ENCODE measurements at places on chromosomes 4 and X.
A peak's percentile ranks its signal among the peaks of the same experiment; 100 is the strongest.

DNA sequence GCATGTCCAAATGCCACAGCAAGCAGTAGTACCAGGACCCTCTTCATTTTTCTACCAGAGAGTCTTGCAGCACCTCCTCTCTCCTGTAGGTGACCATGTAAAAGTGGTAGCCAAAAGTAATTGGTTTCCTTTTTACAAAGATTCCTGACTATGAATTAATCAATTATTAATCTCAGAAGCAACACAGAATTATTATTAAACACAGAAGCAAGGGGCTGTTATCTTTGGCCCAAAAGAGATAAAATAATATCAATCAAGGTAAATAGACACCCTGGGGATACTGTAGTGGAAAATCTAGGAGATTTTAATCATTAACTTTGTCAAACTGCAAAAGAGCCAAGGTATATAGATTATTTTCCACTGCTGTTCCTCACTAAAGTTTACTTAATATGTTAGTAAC is at the start of gene GC:
Gene GC (minus strand): TSS at position 108 of the 400 bp plus-strand sequence. CDS start 61 bp downstream, at position 47.
- DNase-seq: no peak

DNA sequence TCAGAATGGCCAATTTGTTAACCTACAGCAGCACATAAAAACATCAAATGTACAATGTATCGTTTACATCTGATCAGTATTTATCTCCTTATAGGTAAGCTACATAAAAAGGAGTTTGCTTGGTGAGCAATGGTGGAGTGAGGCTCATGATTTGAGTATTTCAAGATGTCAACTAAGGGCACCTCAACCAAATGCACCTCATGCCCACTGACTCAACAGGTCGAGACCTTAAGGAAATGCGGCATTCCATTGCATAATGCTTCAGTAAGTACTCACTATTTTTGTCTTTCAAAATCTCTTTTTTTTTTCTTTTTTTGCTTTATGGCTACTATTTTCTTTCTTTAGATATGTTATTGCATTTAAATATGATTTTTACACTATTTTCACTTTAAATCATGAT is 181.0 kb upstream of the TLL1 start:
- no peak for DNase-seq

- DNase-seq: no peak
These were observed 64.3 kb downstream of the BEX3 start for GRCh38 chrX:103440621-103441020.

DNA sequence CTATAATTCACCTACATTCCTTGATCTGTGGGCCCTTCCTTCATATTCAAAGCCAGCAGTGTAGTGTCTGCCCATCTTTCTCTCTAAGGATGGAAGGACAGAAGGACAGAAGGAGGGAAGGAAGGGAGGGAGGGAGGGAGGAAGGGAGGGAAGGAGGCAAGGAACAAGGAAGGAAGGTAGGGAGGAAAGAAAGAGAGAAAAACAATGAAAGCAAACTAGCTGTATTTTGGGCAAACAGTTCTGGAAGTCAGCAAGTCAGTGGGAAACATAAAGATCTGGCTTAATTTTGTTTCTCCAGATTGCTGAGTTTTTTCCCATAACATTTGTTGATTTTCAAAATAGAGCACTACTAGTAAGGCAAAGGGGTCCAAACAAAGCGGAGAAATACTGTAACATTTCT is 555.2 kb upstream of the EPHA5 start:
- DNase-seq: no peak

GRCh38 chr4:183950536-183950935 is 45.4 kb downstream of the STOX2 start:
- no peak for DNase-seq

GRCh38 chr4:52604215-52604614 is 54.9 kb downstream of the USP46 start:
- no peak for DNase-seq

DNA sequence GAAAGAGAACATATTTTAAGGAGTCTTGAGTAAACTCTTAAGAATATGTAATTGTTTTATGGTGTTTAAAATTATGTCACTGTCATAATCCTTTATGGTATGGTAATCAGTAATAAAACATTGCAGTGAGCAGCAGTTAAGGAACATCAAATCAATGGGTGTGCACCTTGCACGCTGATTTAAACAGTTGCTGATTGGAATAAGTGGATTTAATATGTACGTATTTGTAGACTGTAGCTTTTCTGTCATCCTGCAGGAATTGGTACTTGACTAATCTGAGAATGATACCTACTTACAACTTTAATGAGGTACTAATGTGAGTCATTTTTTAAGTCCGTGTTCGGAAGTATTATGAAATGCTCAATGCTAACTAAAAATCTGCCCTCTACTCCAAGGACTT is 212.2 kb downstream of the DCTD start:
- no peak for DNase-seq

GRCh38 chr4:132312521-132312920 is 836.6 kb upstream of the PCDH10 start:
- no peak for DNase-seq

DNA sequence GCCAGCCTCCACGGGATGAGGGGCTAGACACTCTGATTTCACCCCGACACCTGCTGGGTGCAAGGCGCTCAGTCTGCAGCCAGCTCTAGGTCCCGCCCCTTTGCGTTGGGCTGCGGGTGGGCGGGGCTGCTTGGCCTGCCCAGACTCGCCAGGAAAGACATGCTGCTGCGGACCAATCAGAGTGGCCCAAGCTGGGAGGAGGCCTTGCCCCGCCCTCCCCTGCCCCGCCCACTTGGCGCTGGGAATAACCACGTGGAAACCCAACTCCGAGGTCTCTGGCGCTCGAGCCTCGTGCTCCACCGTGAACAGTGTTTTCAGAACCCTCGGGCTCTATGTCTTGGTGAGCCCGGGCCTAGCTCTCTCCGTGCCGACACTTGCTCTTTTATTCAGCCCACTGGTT is 5.3 kb upstream of the VMA21 start:
- no peak for DNase-seq

DNA sequence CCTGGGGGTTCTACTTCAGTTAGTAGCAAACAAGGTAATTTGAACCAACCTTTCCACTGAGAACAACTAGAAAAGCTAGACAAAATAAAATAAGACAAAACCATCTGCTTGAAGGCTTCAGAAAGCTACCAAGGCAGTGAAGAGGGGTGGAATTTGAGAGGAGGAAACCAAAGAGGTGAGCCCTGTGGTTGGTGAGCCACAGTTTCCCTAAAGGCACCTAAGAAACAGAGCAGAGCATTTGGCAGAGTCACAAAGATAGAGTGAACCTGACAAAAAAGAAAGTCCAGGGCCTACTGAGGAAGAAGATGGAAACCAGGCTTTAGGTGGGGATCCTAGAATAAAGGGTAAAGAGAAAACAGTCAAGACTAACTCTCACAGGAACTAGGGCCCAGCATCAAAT is 44.3 kb downstream of the CHST7 start:
- no peak for DNase-seq

- peak; percentile 84 for DNase-seq
These were observed at the start of gene MSX1 for GRCh38 chr4:4859325-4859798. Gene MSX1, plus strand, starts transcription at chr4:4859665. Its CDS starts 235 bp downstream, at chr4:4859900.

DNA sequence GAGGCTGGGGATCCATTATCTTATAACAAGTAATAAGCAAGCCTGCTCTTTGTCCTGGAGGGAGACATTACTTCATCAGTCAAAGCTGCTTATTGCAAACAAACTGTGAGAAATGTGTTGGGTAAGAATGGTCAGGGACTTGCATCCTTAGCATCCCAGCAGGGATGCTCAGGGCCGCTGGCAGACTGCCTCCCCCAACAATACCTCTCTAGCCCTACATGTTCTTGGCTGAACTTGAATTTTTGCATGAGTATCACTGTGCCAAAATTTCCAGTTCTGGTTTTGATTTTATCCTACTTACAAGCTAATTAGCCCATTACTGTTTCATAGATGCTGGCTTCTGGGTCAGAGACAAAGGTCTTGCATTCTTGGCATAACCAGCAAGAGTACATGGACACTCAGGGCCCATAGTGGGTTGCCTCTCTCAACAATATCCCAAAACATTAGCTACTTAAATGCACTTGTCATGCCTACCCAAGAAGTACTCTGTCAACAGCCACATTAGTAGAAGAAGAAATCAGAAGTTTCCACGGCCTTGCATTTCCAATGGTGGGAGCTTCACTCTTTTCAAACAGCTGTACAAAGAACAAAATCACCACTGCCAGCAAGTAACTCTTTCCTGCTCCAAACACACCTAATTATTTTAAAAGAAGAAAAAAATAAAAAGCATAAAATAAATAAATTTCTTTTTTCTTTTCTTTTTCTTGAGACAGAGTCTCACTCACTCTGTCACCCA is 41.9 kb upstream of the NEUROG2 start:
- DNase-seq: no peak

GRCh38 chr4:159138436-159138835 is 35.6 kb downstream of the RAPGEF2 start:
- DNase-seq: no peak

GRCh38 chr4:188534917-188535316 is 395.7 kb downstream of the TRIML1 start:
- no peak for DNase-seq

DNA sequence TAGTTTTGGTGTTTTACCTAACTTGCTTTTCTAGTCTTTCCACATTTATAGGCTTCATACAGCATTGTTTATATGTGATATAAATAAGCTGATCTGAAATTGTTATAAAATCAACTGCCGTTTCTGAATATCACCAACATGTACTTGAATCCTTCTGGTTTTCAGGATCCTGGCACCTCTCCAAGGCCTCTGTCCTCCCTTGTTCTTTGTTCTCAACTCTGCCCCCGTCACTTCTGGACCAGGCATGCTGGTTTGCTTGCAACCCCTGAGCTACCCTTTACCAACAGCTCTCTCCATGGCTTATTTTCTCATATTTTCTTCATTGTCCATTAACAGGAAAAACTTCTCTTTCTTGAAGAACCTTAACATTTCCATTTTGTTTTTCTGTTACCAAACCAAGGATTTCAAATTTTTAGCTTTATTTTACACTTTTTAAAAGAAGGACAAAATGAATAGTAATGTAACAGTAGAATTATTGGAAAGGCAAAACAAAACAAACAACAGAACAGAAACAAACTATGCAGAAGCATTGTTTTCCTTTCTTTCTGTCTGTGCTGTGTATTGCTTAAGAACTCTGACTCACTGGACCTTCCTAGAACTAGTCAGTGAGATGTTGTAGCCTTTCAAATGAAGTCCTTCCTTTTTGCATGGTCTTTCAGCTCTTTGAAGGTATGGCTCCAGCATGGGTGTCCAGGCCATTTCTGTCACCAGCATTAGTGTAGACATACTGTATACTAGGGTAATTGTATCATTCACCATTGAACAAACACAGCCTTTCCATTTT is 44.8 kb downstream of the BANK1 start:
- no peak for DNase-seq

GRCh38 chrX:23514082-23514481 is 153.2 kb upstream of the PRDX4 start:
- no peak for DNase-seq

GRCh38 chrX:16771483-16772398 is 14.5 kb upstream of the TXLNG start:
- no peak for DNase-seq

DNA sequence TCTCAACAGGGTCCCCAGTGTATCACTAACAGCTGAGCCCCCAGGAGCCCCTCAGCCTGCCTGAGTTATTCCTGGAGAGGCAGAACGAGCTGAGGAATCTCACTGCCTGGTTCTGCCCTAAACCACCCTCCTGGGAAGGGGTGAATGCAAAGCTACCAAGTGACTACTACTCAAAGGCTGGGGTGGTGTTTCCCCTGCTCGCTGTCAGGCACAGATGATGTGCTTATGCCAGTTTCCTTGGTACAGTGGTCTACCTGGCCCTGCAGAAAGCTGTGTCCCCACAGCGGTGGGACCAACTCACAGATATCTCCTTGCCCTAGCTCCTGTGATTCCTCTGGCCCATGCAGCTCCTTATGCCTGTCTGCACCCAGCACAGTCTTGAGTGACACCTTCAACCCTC is 35.4 kb upstream of the ASMTL start:
- no peak for DNase-seq

Data from GDM1 (cell line).